K562 (cell line): ENCODE measurements at places on chromosomes 11 and 22. TPM values are rescaled to one million over a fixed set of nuclear protein-coding genes. Genes with fewer than 3 reads are reported as not detected.

DNA sequence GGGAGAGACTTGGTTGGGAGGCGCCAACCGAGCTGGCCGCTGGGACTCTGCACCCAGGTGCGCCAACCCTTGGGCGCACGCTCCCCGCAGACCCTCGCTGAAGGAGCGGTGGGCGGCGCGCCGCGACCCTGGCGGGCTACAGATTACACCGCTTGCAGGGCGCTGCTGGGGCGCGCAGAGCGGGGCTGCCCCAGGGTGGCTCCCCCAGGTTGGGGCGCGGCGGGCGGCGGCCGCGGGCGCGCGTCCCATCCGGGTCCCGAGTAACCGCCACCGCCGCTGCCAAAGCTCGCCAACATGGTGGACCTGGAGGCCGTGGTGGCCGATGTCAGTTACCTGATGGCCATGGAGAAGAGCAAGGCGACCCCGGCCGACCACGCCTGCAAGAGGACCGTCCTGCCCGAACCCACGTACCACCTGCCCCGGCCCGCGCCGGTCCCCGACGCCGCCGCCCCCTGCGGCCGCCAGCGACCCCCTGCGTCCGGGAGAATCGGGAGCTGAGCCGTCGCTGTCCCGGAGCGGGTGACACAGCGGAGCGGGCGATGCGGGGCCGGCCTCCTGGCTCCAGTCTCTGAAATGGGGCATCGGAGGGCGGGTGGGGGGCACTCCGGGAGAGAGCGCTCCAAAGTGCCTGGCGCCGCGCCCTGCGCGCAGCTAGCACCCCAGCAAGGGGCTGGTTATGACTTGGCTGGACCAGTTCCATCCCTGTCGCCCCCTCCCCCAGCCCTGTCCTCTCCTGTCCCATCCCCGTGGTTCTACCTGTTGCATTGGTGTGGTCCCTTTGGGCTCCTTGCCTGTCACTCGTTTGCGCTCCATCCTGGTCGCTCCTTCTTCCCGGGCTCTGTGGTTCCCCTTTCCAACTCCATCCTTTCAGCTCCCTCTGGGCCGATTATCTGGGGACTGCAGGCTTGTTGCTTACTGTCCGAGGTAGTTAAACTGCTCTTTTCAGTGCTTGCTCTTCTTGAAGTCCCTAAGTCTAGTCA is 143.3 kb upstream of the GRK3 start:
- no peaks in the 10 kb centered on the region for H3K36me3 ChIP-seq
- H3K4me1 ChIP-seq, result peaks cover 5% of the 10 kb centered on the region; the same call in 2 of the 3 replicates
- no peak overlapping the region for H3K4me3 ChIP-seq
- no peak for DNase-seq
- no peak overlapping the region for H3K27ac ChIP-seq
- no peaks in the 10 kb centered on the region for H3K27me3 ChIP-seq

- H3K4me1 ChIP-seq, result no peaks in the 10 kb centered on the region
- no peaks in the 10 kb centered on the region for H3K27me3 ChIP-seq
- no peak overlapping the region for H3K27ac ChIP-seq
- no peak overlapping the region for H3K4me3 ChIP-seq
Measured at GRCh38 chr22:24566899-24567511, 11.2 kb downstream of the SNRPD3 start.

GRCh38 chr11:95653099-95653498 is 136.5 kb downstream of the FAM76B start:
- peaks cover 11% of the 10 kb centered on the region for H3K4me1 ChIP-seq
- H3K36me3 ChIP-seq, result no peaks in the 10 kb centered on the region
- no peak overlapping the region for H3K27ac ChIP-seq

The PHOX2A gene
- total RNA-seq, result not detected in 2 replicates

The ABCG4 gene
- total RNA-seq, result 0.11 and 0.13 TPM in 2 replicates
